ENCODE measurements at places on chromosomes 4 and X.

DNA sequence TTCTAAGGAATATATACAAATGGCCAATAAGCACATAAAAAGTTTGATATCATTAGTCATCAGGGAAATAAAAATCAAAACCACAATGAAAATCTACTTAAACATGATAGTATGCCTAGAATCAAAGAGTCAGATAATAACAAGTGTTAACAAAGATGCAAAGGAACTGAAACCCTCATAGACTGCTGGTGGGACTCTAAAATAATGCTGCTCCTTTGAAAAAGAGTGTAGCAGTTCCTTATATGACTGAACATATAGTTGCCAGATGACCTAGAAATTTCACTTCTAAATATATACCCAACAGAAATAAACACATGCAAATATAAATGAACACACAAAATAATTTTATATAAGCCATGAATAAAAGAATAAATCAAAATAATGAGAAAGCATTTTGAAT lies 205.1 kb upstream of the CTSO start:
- no peak for DNase-seq

- no peak for DNase-seq
Observed at GRCh38 chr4:7787067-7787466, 152.6 kb downstream of the AFAP1 start.

- no peak for DNase-seq
Observed at GRCh38 chr4:98468709-98469108, 189.7 kb downstream of the TSPAN5 start.

GRCh38 chrX:155113097-155113496 lies 41.8 kb downstream of the BRCC3 start:
- no peak for DNase-seq

GRCh38 chrX:24607616-24608015 lies 39.5 kb downstream of the PCYT1B start:
- DNase-seq = no peak

- no peak for DNase-seq
Observed at GRCh38 chr4:139556724-139557555, 921 bp upstream of the SETD7 start.

DNA sequence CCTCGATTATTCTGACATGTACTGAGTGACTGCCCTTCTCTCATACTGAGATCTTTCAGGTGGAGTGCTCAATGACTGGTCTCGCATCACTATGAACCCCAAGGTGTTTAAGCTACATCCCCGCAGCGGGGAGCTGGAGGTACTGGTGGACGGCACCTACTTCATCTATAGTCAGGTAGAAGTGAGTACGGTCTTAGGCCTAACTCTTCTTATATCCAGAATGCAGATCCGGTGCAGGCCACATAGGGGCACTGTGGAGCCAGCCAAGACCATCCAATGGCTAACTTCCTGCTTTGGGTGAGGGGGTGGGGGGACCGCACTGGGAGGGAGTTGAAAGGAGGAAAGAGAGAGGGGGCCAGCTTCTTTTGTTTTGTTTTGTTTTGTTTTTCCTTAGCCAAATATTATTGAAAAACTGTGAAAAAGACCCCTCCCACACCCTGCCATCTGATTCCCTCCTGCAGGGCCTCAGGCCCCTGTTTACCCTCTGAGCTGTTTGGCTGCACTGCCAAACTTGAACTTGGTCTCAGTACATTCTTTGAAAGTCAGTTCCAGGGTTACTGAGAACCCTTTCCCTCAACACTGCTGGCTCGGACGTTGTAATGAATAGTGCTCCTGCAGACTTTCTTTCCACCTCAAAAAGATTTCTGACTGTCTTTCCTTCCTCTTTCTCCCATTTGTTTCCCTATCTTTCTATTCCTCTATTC lies 16.2 kb downstream of the AWAT2 start:
- no peak for DNase-seq

DNA sequence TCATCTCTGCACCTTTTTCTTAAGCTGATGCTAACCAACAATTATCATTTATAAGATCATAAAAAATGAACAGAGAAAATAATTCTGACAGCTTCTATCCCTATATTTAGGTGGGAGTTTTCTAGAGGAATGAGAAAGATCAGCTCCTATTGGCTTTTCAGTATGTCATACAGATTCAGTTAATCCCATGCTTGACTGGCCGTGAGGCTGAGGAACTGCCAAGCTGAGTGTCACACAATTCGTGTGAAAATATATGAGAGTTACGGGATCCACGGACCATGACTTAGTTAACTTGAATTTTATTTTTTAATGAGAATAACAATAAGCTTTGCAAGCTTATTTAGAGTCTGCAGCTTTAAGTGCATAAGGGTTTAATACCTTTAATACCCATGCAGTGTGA lies 37.5 kb downstream of the PHEX start:
- DNase-seq = no peak
